Ovary (tissue), 10 donors: ENCODE measurements at places on chromosomes 1 and 21.

GRCh38 chr1:235442788-235443429 is 61.3 kb downstream of the B3GALNT2 start:
- DNase-seq, result no peak

DNA sequence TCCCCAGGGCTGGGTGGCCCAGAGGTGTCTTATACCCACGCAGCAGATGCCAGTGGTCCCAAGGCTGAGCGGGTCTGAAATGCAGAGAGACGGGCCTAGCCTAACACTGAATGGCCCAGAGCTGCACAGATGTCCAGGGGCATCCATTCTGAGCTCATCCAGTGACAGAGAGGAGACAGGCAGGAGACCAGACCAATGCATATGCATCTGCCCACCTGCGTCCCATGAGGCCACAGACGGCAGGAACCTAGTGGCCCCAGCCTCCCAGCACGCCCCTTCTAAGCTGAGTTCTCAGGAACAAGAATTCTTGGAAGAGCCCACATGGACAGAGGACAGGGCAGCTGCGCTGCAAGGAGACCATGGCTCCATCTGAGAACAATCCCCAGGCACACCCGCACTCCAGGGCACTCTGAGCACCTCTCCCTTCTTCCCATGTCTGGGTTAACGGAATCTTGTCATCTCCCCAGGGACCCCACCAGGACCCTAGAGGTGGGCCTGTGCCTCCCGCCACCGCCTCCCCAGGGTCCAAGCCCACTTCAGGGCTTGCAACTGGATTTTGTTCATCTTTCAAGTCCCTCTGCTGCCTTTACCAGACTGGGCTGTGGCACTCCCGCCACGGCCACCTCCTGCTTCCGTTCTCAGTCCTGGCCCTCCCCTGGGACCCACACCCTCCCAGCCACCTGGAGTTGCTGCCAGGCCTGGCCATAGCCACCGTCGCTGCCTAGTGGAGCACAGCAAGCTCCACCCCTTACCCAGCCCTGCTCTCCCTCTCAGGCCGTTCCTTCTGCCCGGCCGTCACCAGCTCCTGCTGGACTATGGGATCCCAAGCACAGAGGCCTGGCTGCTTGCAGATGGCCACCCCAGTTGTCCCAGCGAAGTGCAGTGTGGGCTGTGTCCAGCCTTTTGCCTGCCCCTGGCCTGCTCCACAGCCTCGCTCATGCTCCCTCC is 3.3 kb downstream of the WNT3A start:
- DNase-seq, result no peak

GRCh38 chr1:192713921-192714320 is 78.0 kb downstream of the RGS13 start:
- no peak for DNase-seq

- DNase-seq, result no peak
Observed at GRCh38 chr1:226764533-226764932, 25.5 kb upstream of the ITPKB start.

DNA sequence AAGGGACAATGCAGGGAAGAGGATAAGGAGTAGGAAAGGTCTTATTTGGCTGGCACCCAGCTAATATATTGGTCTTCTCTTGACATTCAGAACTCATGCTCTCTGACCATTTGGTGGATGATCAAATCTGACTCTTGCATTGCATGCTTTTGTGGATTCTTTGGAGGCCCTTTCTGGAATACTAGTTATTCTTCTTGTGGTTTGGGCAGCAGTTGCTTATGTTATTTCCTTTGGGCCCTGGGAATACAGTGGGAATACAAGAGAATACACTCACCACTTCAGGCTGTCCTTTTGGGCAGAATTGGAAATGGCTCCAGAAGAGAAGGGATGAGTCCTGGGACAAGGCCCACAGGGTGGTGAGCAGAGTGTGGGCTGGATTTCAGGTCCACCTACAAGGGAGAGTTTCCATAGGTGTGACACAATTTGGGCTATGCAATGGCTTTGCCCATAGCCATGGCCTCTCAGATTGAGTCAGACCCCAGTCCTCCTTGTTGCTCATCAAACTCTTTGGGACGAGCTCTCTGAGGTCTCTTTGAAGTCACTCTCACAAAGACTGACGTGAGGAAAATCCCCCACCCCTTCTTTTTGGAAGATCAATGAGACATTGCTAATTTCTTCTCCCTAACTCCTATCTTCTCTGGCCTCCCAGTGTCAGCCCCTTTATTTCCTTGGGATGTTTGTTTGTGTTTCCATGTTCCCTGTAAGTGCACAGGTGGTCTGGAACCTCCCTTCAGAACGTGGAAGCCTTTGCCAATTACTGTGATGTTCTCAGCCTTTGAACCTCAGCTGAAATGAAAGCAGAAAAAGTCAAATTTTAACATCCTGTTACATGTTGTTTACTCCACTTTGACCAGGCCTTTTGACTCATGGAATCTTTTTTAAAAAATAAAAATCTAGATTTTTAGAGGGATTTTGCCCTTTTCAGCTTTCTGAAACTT is 19.4 kb downstream of the HSD11B1 start:
- no peak for DNase-seq

DNA sequence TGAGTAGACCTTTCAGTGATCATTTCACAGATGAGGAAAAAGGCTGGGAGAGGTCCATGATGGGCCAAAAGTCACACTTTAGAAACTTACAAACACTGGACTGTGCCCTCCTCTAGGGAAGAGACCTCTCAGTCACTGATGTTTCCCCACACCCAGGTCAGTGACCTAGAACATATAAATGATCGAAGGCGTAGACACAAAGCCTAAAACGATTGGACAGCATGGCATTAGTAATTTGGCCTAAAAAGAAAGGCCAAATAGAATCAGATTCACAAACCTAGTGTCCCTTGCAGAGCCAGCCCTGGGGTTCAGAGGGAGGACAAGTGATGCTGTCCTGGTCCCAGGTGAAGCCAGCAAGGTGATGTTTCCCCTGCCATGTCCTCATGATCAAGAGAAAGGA is 27.7 kb downstream of the TRABD2B start:
- no peak for DNase-seq

GRCh38 chr1:6801199-6801598 is 15.9 kb downstream of the CAMTA1 start:
- no peak for DNase-seq

GRCh38 chr1:71184410-71184809 is 103.6 kb upstream of the ZRANB2 start:
- DNase-seq, result no peak

- no peak for DNase-seq
Observed at GRCh38 chr1:227395426-227396028, 77.2 kb upstream of the CDC42BPA start.

GRCh38 chr1:186559601-186560116 is 98.7 kb upstream of the PDC start:
- DNase-seq, result no peak

DNA sequence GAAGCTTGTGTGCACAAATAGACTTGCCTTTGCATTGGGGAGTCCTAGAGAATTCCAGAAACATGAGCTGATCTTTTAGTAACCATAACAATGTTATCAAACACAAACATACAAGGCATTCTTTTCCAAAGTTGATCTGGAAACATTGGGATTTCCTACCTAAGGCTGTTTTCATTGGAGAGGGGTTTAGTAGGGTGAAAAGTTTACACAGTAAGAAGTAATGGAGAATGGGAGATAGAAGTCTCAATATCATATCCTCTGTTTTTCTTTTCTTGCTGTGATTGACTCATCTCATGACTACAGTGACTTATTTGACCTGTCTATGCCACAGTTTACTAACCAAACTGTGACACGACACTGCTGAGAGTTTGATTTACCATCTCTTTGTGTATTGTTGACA is 65.6 kb upstream of the PLA2G4A start:
- no peak for DNase-seq

DNA sequence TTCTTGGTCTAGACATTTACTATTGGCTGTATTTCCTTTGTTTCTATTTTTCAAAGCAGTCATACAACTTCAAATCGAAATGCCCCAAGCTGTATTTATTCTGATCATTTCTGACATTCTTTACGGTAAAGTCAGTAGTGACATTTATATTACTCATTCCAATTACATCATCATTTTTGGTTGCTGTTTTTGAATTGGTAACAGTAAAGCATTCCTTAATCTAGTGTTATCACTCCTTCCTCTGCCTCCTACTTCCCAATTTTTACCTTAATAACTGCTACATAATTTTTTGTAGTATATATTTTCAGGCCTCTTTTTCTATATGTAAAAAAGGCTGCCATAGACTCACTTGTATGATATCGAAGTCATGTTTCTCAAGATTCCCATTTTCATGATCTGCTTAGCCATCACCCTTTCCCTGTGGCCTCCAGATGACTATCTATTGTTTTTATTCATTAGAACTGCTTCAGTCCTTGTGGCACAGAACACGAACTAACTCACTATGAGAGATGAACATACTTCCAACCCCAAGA is 167.2 kb downstream of the RUNX1 start:
- DNase-seq, result no peak

DNA sequence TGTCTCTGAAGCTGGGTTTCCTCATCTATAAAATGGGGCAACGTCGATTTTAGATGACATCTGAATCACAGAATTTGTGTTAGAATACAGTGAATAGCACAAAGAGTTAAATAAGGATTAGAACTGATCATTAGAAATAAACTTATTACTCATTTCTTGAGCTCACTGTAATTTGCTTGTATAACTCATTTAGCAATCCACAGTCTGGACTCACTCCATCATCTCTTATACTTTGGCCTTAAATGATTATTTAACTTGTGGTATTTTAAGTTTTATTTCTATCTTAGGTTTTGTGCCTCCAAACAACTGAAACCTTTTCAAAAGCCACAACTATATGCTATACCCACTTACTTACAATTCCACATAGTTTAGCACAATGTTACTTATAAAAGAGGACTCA is 128.0 kb downstream of the CDC42BPA start:
- no peak for DNase-seq

DNA sequence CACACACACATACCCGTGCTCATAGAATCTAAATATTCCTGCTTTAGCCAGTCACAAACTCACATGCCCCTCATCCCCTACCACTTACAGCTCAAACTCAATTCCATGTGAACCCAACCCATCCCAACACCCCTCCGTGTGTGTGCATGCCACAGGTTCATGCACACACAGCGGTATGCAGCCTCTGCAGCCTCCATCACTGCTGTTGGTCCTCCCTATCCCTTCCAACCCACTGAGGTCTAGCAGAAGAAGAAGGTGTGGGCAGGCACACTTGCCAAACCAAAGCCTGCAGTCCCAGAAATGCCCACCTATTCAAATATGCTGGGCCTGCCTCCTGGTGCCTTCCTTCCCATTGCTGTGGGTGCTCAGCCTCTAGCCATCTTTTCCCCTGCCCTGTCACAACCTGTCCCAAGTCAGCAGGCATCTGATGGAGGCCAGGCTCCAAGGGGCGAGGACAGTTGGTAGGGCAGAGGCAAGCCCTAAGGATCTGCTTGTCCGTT is 26.2 kb downstream of the SLC2A1 start:
- DNase-seq, result no peak

DNA sequence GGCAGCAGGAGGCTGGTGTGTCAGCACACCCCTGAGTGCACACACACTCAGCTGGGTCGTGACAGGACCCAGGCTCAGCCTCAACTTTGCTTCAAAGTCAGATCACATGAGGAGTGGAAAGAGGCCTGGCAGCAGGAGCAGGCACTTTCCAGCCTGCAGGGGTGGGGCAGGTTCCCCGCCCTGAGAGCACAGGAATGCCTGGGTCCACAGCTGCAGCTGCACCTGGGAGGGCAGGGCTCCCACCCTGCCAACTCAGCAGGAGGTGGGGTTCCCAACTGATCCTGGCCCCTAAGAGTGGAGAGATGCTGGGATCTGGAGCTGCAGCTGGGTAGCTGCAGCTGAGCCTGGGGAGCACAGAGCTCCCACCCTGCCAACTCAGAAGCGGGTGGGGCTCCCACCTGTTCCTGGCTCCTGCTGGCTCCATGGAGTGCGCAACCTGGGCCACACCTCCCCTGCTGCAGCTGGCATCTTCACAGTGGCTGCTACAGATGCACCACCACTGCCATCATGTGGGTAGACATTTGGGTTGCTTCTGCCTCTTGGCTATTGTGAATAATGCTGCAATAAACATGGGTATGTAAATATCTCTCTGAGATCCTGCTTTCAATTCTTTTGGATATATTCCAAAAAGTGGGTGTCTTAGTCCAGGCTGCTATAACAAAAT is 415.4 kb downstream of the TTLL7 start:
- no peak for DNase-seq

DNA sequence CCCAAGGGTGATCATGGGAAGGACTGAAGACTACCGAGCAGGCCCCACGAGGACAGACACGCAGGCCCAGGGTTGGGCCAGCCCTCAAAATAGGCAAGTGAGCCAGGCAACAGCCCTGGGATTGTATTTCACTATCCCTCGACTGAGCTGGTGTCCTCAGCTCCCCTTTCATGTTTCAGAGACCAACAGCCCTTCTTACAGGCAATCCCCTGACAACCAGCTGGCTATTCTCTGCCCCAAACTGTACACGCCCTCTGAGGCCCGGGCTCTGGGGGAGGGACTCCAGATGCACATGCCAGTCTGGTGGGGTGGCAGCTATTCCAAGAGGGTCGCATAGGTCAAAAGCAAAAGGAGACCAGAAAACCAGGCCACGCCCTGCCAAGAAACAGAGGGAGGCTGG is 243.0 kb downstream of the TOMM20 start:
- no peak for DNase-seq

GRCh38 chr1:209291715-209292114 is 291.8 kb upstream of the CAMK1G start:
- DNase-seq, result no peak

GRCh38 chr1:87478231-87478630 is 149.6 kb downstream of the LMO4 start:
- DNase-seq, result no peak

GRCh38 chr1:10181154-10181553 is 29.2 kb upstream of the KIF1B start:
- no peak for DNase-seq

GRCh38 chr1:61289232-61290098 is 207.1 kb downstream of the NFIA start:
- DNase-seq, result no peak

DNA sequence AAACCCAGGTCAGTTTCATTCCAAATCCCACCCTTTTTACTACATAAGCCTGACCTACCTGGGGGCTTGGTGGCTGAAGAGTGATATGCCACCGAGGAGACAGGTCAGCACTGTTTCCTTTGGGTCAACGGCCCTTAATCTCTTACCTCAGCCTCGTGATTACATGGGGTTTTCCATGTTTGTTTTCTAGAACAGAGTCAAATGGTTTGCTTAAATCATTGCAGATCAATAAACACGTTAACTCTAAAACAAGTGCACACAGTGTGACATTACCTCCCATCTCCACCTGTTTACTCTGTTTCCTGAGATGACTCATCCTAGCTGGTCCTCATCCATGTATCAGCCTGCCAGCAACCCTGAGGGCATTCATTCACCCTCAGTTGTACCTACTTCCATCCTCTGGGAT is 40.8 kb upstream of the TP53BP2 start:
- DNase-seq, result no peak

- no peak for DNase-seq
Observed at GRCh38 chr1:43337588-43337987, at the start of gene MPL. Gene MPL, plus strand, starts transcription at chr1:43337818. Its CDS starts 31 bp downstream, at chr1:43337849.
